ENCODE measurements at places on chromosomes 12 and 14.

DNA sequence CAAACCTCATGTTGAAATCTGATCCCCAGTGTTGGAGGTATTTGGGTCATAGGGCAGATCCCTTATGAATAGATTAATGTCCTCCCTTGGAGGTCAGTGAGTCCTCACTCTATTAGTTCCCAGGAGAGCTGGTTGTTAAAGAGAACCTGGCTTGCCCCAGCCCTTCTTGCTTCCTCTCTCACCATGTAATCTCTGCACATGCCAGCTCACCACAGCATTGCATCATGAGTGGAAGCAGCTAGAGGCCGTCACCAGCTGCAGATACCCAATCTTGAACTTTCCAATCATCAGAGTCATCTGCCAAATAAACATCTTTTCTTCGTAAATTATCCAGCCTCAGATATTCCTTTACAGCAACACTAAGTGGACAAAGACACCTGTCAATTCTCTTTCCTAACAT, 161.8 kb upstream of the IGF1 start:
- DNase-seq, result no peak

DNA sequence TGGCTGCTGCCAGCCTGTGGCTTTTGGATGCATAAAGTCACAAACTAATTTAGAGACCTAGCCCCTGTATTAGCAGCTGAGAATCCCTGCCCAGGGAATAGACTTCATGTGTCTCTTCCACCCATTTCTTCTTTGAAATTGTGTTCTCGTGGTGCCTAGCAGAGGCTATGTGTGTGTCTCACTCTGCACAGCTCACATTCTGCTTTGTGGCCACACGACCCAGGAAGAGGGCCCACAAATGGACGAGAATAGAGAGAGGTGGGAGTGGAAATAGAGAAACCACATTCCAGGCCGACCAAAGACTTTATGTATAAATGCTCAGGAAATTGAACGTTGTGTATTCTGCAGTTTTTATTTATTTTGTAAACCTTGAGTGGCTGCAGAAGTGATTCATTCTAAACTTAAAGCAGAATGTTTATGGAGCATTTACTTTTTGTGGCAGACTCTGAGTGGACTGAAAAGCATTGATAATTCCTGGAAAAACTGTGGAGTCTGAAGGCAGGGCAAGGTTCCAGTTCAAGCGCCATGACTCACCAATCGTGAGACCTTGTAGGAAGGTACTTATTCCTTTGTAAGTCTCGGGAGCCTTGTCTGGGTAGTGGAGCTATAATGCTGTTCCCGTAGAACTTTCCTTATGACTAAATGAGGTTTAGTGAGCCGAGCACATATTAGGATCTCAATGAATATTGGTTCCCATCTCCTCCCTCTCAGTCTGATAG, 9.1 kb downstream of the B4GALNT3 start:
- DNase-seq, result no peak

GRCh38 chr12:127150028-127150427, 1116.9 kb upstream of the TMEM132C start:
- DNase-seq, result no peak

DNA sequence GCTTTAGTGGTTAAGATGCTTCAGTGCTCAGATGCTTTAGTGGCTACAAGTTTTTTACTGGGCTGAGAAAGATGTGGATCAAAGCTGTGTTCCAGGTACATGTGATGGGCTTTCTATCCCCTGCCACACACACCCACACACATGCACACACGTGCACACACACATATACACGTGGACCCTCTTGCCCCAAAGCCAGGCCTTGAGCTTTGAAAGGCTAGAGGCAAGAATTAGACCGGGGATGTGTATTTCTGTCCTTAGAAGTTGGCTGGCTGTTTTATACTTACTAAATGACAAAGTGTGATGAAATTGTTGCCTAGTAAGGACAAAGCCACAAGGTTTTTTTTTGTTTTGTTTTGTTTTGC, 376.5 kb downstream of the C12orf75 start:
- DNase-seq, result no peak

- DNase-seq, result peak; percentile 21
Observed at GRCh38 chr14:25400607-25401206, 350.8 kb upstream of the STXBP6 start.

- no peak for DNase-seq
Observed at GRCh38 chr14:67623114-67623513, 3.4 kb downstream of the ARG2 start.

DNA sequence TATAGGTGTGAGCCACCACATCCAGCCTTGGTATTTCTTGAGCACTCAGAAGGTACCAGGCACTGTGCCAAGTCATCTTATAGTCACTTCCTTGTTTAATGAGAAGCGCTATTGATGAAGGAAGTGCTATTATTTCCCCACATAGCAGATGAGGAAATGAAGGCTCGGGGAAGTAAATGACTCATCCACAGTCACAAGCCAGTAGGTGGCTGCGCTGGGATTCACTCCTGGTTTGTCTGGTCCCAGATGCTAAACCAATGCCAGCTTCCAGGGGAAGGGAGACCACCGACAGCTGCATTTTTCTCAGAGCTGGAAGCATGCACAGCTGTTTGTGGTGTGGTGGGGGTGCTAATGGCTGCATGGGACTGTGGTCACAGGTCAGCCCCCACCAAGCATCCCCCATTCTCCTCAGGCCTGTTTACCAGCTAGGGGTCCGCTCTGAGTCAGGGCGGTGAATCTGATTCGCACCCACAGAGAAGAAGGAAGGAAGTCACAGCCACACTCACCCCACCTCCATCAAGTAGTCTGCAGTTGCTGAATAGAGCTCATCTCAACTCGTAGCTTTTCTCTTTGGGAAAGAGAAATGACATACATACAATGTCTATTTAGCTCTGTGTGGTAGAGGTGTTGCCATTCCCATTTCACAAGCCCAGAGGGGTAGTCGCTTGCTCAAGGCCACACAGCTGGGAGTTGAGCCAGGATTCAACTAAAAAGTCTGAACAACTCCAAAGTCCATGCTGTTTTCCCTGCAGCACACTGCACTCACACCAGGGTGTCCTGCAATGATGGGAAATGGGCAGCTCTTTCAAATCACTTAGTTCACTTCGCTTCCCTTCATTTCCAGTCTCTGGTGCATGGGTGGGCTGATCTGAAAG, 6.3 kb upstream of the LTBP2 start:
- DNase-seq, result peak; percentile 65

GRCh38 chr12:103469719-103470118, 26.0 kb downstream of the C12orf42 start:
- DNase-seq, result no peak

GRCh38 chr12:92442782-92443181, 260.0 kb upstream of the PLEKHG7 start:
- no peak for DNase-seq

DNA sequence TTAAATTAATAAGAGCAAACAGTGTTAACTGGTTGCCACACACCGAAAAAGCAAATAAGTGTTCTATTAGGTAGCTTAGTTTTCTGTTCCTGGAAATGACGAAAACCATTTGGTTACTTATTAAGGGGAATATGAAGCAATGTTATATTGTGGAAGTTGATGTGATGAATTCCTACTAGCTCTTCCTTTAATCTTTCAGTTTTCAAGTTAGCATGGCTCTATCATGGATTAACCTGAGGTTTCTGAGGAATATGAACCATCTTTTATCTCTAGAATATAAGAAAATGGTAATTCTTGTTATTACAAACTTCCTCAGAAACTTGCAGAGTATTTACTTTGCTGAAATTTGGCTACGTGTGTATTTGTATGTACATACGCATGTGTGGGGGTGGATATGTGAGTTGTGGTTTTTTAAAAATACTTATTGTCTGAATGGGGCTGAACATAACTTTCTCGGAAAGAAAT, 245.7 kb downstream of the KCNC2 start:
- DNase-seq, result no peak

- no peak for DNase-seq
Observed at GRCh38 chr12:29039013-29039412, 110.1 kb upstream of the FAR2 start.

DNA sequence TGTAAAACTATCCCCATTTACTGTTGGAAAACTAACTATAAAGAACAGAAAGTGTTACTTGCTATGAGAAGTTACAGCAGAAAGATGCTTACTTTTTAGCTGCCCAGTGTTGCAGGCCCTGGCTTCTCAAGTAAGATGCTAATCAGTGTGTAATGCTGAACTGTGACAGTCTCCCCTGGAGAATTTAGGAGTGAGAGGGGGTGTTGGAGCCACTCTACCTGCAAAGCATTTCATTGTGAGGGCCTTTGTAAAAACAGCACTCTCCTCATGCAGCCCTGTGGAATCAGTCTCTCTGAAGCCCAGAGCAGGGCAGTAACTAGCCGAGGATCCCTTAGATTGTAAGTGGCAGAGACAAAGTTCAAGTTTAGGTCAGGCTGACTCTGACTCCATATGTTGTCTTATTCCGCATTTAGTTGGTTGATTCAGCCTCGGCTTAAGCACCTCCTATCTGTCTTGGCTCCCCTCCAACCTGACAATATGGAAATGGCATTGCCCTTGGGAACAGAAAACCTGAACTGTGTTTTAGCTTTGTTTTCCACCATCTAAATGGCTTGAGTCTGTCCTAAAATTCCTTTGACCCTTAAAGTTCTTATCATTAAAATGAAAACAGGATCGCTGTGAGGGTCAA, 141.3 kb downstream of the PRKCH start:
- no peak for DNase-seq

DNA sequence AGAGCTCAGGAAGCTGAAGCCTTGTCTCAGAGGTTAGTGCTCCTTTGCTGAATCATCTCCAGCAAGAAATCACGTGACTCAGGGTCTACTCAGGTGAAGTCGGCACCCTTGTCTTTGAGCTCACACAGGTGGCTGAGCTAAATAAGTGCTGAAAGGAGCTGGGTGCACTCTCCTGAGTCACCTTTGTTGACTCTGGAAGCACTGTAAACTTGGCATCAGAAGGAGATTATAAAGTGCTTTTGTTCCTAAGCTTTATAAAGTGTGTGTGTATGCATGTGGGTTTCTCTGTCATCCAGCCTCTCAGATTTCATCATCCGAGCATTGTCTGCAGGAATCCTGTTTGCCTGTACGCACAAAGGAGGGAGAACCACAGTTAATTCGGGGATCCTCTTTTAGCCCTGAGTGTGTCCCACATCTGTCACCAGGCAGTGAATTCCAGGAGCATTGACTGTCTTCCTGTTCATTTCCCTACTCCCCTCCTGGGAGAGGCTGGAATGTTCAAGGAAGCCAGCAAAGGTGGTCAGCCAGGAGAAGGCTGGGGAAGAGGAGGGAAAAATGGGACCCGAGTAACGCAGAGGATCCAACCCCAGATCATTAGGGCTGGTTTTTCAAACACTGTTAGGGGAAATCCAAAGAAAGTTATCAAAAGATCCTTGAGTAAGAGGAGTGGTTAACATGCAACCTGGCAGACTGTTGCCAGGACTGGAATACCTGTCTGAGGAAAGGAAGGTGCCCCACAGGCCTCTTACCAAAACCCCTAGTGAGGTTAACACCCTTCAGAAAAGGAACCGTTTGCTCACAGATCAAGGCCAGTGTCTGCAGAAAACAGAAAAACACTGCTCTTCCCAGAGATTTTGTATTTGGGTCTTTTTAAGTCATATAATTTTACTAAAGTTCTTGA, 157.5 kb upstream of the HIF1A start:
- DNase-seq, result no peak

- no peak for DNase-seq
Observed at GRCh38 chr12:97556302-97556779, 93.7 kb downstream of the RMST start.

DNA sequence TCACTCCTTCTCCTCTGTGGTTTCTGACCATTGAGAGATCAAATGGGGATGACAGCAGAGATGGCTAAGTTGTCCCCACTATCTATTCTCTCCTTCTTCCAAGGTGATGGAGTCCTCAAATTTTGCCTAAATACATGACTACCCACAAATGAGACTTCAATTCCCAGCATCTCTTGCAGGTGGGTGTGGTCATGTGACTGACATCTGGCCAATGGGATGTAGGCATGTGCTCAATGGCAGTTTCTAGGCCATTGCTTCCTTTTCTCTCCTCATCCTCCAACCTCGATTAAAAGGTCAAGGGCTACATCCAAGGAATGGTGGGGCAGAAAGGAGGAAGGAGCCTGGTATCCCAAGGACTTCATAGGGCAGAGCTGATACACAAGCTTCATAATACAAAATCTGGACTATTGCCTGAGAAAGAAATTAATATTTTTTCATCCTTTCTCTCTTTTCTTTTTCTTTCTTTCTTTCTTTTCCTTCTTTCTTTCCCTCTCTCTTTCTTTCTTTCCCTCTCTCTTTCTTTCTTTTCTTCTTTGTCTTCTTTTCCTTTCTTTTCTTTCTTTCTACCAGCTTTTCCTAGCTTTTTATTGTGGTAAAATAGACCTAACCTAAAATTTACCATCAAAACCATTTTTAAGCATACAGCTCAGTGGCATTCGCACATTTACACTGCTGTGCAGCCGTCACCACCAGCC, 100.9 kb upstream of the PRB2 start:
- no peak for DNase-seq

- DNase-seq, result no peak
Observed at GRCh38 chr12:106715582-106715981, 58.9 kb upstream of the RIC8B start.

- no peak for DNase-seq
Observed at GRCh38 chr12:31478898-31479297, 112.0 kb downstream of the DENND5B start.

DNA sequence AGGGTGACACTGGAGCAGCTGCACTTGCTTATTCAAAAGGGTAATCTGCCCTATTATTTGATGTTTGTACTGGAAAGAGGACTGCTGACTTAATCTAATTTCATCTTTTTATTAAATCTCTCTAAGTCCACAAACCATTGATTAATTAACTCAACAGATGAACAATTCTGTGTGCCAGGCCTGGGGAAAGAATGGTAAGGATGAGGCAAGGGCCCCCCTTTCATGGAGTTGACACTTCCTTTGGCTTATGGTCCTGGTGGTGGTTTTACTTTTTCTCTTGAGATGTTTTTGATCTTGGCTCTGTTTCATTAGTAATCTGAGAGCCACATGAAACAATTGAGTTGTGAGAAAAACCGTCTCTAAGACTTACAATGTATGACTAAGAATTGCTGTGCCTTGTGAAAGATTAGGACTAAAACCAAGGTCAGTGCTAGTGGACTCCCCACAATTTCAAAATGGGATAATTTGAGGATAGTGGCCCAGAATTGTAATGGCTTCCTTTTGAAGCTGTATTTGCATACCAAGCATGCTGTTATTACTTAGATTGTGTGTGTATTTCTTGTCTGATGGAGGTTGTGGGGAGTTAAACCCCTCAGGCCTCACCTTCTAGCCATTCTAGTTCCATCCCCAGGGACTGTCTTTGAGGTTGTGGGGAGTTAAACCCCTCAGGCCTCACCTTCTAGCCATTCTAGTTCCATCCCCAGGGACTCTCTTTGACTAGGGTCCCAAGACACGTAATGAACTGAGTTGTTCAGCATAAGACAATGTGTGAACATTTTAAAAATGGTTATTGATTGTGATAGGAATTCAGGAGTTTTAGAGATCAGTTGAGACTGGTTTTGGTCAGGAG, 52.5 kb upstream of the EVL start:
- no peak for DNase-seq

DNA sequence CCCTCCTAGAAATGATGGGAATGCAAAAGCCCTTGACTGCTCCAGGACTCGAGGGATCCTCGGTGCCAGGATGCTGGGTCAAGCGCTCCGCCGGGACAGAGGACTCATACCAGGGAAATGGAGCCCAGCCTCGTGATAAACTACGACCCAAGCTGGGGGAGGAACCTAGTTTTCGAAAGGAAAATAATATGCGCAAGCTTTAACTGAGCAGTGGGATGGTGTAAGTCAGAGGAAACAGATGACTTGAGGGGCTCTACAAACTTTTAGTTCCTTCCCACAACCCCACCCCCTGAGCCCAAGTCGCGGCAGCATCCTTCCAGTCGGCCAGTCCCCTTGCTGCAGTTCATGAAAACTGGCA, 654 bp upstream of the SUPT16H start:
- DNase-seq, result no peak

- no peak for DNase-seq
Observed at GRCh38 chr12:3200814-3201233, 123.6 kb downstream of the TSPAN9 start.

- no peak for DNase-seq
Observed at GRCh38 chr14:81868172-81868571, 334.5 kb upstream of the SEL1L start.

Measured in stimulated activated naive CD8-positive, alpha-beta T cell treated with anti-CD3 and anti-CD28 coated beads, Interleukin-15, amount 100 ng/mL, for 72 hours (primary cell).